ENCODE measurements at places on chromosomes 4 and X.

- H3K36me3 ChIP-seq = peaks cover 14% of the 10 kb centered on the region
- H3K4me3 ChIP-seq = peak overlapping the region; percentile 82
- H3K27me3 ChIP-seq = no peaks in the 10 kb centered on the region
- H3K4me1 ChIP-seq = peaks cover 5% of the 10 kb centered on the region
These were observed 68.8 kb upstream of the BCOR start for GRCh38 chrX:40166582-40166981.

DNA sequence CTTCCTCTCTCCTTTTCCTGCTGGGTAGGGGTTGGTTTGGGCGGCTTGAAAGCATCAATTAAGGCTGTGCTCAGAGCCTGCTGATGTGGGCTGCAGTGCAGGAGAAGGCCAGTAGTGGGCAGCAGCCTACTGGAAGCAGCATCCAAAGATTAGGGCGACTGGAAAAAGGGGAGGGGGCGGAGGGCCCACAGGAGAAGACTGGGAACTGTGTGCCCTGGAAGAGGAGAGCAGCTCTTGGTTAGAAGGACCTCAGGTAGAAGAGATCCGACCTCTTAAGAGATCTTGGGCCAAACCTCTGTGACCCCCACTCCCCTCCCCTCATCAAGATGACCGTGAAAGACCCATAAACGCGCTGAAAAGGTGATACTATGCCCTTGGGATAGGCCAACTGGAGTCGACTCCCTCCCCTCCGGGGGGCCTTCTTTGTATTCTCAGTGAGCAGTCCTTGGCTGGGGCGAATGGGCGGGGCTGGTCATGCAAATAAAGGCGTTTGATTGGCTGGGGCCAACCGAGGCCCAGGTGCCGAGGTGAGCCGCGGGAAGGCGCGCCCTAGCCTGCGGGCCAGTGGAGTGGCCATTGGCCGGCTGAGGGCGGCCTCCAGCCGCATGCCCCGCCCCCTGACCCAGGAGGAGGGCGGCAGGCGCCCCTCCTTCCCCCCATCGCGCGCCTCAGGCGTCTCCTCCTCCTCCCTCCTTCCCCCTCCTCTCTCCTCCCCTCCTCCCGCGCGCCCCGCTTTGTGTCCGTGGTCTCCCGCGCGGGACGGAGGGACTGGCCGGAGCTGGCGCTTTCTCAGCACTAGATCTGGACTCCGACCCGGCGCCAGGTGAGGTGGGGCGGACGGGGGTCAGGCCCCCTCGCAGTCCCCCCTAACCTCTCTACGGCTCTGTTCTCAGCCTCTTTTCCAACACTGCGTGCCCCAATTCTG is 10.1 kb downstream of the DLG3 start:
- H3K27me3 ChIP-seq = no peaks in the 10 kb centered on the region
- H3K36me3 ChIP-seq = peaks cover 4% of the 10 kb centered on the region
- peak; percentile 62 for DNase-seq
- peak overlapping the region; percentile 91 for H3K4me3 ChIP-seq

DNA sequence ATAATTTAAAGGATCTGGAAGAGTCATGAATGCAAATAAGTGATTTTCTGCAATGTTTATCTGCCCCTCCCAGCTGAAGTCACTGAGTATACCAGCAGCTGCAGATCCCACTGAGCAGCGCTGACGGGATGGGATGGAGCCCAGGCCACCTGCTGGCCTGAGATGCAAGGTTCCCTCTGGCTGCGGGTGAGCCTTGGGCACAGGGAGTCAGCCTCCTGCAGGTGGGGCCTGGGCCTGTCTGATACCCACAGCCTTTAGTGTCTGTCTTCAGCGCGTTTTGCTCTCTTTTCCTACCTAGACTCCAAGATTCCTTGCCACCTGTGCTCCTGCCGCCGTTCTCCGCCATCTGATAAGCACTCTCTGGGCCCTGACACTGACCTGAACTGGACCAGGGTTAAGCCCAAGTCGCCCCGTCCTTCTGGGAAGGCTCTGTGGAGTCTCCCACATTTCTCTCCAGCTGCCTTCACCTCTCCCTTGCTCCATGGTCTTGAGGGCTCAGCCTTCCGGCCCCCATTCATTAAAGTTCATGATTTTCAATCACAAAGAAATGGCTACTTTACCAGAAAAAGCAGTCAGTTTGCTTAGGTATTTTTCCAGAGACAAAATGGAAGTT is 223.1 kb upstream of the FAT1 start:
- H3K36me3 ChIP-seq = no peaks in the 10 kb centered on the region
- H3K27ac ChIP-seq = no peak overlapping the region
- H3K4me3 ChIP-seq = no peak overlapping the region

GRCh38 chr4:3286335-3287175 is 6.3 kb upstream of the RGS12 start:
- no peak for DNase-seq
- H3K27ac ChIP-seq = no peak overlapping the region
- H3K27me3 ChIP-seq = peaks cover 68% of the 10 kb centered on the region
- H3K4me1 ChIP-seq = peaks cover 2% of the 10 kb centered on the region

GRCh38 chr4:1959104-1959384 is 49.7 kb downstream of the NELFA start:
- H3K36me3 ChIP-seq = peaks cover 42% of the 10 kb centered on the region
- DNase-seq = no peak
- H3K4me1 ChIP-seq = no peaks in the 10 kb centered on the region
- H3K27me3 ChIP-seq = no peaks in the 10 kb centered on the region
- H3K4me3 ChIP-seq = no peak overlapping the region

DNA sequence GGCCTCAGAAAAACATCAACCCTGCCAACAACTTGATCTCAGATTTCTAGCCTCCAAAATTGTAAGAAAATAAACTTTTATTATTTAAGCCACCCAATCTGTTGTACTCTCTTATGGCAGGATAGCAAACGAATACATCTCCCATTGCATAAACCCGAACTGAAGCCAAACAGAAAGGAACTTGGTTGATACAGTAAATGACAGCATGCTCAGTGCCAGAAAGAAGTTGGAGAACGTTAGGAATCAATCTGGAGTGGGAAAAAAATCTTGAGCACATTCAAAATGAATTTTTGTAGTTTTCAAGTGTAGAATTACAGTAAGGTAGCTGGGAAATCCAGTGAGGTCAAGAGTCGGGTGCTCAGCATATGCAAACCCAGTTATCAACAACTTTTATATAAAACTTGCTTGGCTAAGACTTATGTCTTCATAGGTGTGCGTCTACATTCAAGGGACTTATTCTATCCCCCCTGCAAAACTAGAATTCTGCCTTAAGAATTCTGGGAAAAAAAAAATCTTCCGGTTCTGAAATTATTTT is 157.5 kb upstream of the ANKRD50 start:
- no peak for DNase-seq
- H3K36me3 ChIP-seq = no peaks in the 10 kb centered on the region
- no peak overlapping the region for H3K4me3 ChIP-seq
- H3K4me1 ChIP-seq = no peaks in the 10 kb centered on the region
- H3K27me3 ChIP-seq = no peaks in the 10 kb centered on the region
- no peak overlapping the region for H3K27ac ChIP-seq

- H3K27me3 ChIP-seq = peaks cover 24% of the 10 kb centered on the region
- H3K27ac ChIP-seq = no peak overlapping the region
- no peak for DNase-seq
These were observed 87.3 kb upstream of the ZNF81 start for GRCh38 chrX:47749185-47749967.

GRCh38 chr4:117777721-117778120 is 256.6 kb upstream of the NDST3 start:
- H3K4me3 ChIP-seq = no peak overlapping the region
- H3K36me3 ChIP-seq = no peaks in the 10 kb centered on the region
- no peak overlapping the region for H3K27ac ChIP-seq
- H3K4me1 ChIP-seq = no peaks in the 10 kb centered on the region
- no peaks in the 10 kb centered on the region for H3K27me3 ChIP-seq

- H3K4me3 ChIP-seq = no peak overlapping the region
- no peak for DNase-seq
- H3K27me3 ChIP-seq = no peaks in the 10 kb centered on the region
- no peak overlapping the region for H3K27ac ChIP-seq
These were observed 1958.6 kb downstream of the C4orf33 start for GRCh38 chr4:131054489-131055019.

- no peaks in the 10 kb centered on the region for H3K27me3 ChIP-seq
- H3K36me3 ChIP-seq = no peaks in the 10 kb centered on the region
- H3K4me1 ChIP-seq = peaks cover 3% of the 10 kb centered on the region
- H3K4me3 ChIP-seq = no peak overlapping the region
These were observed 155.2 kb downstream of the SMIM20 start for GRCh38 chr4:26069218-26069617.

- H3K27ac ChIP-seq = no peak overlapping the region
- peaks cover 7% of the 10 kb centered on the region for H3K27me3 ChIP-seq
- H3K4me1 ChIP-seq = no peaks in the 10 kb centered on the region
- no peak overlapping the region for H3K4me3 ChIP-seq
These were observed 134.0 kb downstream of the COL4A6 start for GRCh38 chrX:108304210-108304609.

DNA sequence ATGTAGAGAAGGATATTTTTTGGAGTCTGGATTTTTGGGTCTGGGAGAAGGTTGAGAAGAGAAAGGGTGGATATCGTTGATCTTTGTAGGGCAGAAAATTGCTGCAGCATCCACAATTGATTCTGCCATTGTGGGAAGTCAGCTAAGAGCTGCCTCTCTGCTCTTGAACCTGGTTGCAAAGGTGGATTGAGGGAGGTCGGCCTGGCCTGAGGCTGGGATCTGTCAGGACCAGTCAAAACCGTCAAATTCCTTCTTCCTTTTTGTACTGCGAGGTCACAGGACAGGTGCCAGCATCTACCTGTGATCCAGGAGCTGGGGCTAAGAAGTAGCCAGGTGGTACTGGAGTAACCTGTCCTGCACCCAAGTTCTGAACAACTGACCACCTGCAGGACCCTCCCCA is 93.7 kb downstream of the SHOX start:
- peaks cover 6% of the 10 kb centered on the region for H3K4me1 ChIP-seq
- H3K27me3 ChIP-seq = no peaks in the 10 kb centered on the region
- peaks cover 3% of the 10 kb centered on the region for H3K36me3 ChIP-seq
- peak overlapping the region; percentile 13 for H3K27ac ChIP-seq
- DNase-seq = no peak

- H3K4me1 ChIP-seq = peaks cover 12% of the 10 kb centered on the region
- no peaks in the 10 kb centered on the region for H3K36me3 ChIP-seq
- no peak for DNase-seq
These were observed 39.1 kb downstream of the HEPH start for GRCh38 chrX:66203114-66203513.

- H3K36me3 ChIP-seq = no peaks in the 10 kb centered on the region
- peaks cover 16% of the 10 kb centered on the region for H3K27me3 ChIP-seq
- peak; percentile 56 for DNase-seq
- H3K4me1 ChIP-seq = no peaks in the 10 kb centered on the region
These were observed 26.5 kb upstream of the XIAP start for GRCh38 chrX:123833387-123833786.

DNA sequence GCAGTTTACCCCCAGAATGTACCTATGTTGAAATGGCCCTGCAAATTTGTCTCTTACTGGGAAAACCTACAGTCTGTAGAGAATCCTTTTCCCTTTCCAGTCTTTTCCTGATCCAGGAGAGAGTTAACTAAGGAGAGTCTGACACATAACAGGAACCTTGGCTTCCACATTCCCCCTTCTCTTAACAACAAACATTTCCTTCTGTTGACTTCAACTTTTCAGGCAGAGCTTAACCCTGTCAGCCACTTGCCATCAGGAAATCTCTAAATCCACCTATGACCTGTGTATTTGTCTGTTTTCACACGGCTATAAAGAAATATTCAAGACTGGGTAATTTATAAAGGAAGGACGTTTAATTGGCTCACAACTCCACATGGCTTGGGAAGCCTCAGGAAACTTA is 45.6 kb upstream of the GPR78 start:
- no peaks in the 10 kb centered on the region for H3K36me3 ChIP-seq
- H3K27ac ChIP-seq = no peak overlapping the region
- DNase-seq = no peak
- H3K4me1 ChIP-seq = no peaks in the 10 kb centered on the region
- no peak overlapping the region for H3K4me3 ChIP-seq

DNA sequence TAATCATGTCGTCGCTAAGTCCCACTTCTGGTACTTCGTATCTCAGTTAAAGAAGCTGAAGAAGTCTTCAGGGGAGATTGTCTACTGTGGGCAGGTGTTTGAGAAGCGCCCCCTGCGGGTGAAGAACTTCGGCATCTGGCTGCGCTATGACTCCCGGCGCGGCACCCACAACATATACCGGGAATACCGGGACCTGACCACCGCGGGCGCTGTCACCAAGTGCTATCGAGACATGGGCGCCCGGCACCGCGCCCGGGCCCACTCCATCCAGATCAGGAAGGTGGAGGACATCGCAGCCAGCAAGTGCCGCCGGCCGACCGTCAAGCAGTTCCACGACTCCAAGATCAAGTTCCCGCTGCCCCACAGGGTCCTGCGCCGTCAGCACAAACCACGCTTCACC is 11.3 kb downstream of the PNCK start:
- DNase-seq = peak; percentile 48
- no peaks in the 10 kb centered on the region for H3K4me1 ChIP-seq
- no peak overlapping the region for H3K27ac ChIP-seq
- peak overlapping the region; percentile 45 for H3K4me3 ChIP-seq
- H3K27me3 ChIP-seq = peaks cover 35% of the 10 kb centered on the region
- H3K36me3 ChIP-seq = peaks cover 2% of the 10 kb centered on the region

- no peaks in the 10 kb centered on the region for H3K4me1 ChIP-seq
- DNase-seq = no peak
- H3K36me3 ChIP-seq = no peaks in the 10 kb centered on the region
- H3K4me3 ChIP-seq = no peak overlapping the region
- H3K27me3 ChIP-seq = no peaks in the 10 kb centered on the region
These were observed 40.7 kb downstream of the PRDM5 start for GRCh38 chr4:120881846-120882245.

DNA sequence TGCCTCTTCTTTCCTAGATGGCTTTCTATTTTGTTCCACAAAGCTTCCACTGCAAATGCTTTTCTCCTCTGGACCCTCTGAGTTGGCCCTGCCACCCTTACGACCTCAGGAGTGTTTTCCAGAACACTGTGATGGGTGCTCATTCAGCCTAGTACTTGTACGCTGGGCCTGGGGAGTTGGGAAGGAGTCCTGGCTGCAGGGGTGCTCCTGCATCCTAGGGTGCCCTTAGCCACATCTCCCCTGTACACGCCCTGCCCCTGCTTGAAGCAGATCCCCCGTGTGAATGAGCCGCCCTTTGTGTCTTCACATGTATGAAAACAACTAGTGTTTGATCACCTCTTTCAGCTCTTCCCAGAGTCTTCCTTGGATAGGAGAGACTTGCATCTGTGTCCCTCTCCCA is 64.2 kb downstream of the MTMR1 start:
- H3K27ac ChIP-seq = no peak overlapping the region
- no peak for DNase-seq
- no peaks in the 10 kb centered on the region for H3K4me1 ChIP-seq
- no peak overlapping the region for H3K4me3 ChIP-seq

- DNase-seq = no peak
- H3K27me3 ChIP-seq = no peaks in the 10 kb centered on the region
- H3K27ac ChIP-seq = no peak within 1 kb of the TSS
- H3K4me3 ChIP-seq = peak within 1 kb of the TSS; percentile 33
- no peaks in the 10 kb centered on the region for H3K36me3 ChIP-seq
These were observed at the start of gene PLS3 for GRCh38 chrX:115560978-115561604. Gene PLS3, plus strand, starts transcription at chrX:115561174. Its CDS starts 49,077 bp downstream, at chrX:115610251.

GRCh38 chr4:102809691-102810090 is 17.7 kb downstream of the UBE2D3 start:
- DNase-seq = no peak
- H3K4me1 ChIP-seq = peaks cover 46% of the 10 kb centered on the region
- H3K4me3 ChIP-seq = peak overlapping the region; percentile 65

GRCh38 chrX:20240201-20240600 is 26.5 kb downstream of the RPS6KA3 start:
- no peak overlapping the region for H3K27ac ChIP-seq
- H3K36me3 ChIP-seq = peaks cover 15% of the 10 kb centered on the region
- no peaks in the 10 kb centered on the region for H3K27me3 ChIP-seq

GRCh38 chr4:23897564-23898109 is 7.8 kb upstream of the PPARGC1A start:
- H3K4me1 ChIP-seq = no peaks in the 10 kb centered on the region
- H3K27ac ChIP-seq = no peak overlapping the region
- no peak for DNase-seq
- no peaks in the 10 kb centered on the region for H3K27me3 ChIP-seq
- no peaks in the 10 kb centered on the region for H3K36me3 ChIP-seq
- H3K4me3 ChIP-seq = no peak overlapping the region
